ENCODE measurements at places on chromosomes 2 and 18.

DNA sequence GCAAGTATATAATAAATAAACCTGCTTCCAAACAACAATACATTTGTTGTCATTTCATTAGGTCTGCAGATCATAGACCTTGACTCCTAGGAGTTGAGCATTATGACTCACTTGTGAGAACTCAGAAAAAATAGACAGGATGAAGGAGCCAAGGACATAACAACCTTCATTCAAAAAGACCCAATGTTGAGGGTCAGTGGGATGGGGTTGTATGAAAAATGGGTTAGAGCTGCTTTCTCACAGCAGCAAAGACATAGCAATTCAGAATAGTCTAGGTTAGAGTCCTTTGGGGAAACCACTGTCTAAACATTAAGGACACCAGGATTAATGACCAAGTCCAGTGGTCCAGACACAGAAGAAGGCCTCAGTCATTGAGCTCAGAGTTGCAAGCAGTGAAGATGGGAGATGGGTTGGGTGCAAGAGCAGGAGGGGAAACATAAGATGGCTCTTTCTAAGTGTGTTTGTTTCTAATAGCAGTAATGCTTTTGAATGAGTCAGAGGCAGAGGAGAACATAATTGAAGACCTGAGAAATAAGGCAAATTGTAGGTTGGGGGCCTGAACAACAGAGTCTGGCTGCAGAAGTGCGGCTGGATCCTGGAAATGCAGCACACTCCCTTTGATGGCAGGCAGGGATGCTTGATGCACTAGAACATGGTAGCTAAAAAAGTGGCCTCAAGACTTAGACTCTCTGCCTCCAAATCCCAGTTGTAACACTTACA, 3.7 kb upstream of the SERPINB10 start:
- DNase-seq: no peak

- no peak for DNase-seq
These were observed 598.2 kb upstream of the KLHL29 start for GRCh38 chr2:22786817-22787216.

DNA sequence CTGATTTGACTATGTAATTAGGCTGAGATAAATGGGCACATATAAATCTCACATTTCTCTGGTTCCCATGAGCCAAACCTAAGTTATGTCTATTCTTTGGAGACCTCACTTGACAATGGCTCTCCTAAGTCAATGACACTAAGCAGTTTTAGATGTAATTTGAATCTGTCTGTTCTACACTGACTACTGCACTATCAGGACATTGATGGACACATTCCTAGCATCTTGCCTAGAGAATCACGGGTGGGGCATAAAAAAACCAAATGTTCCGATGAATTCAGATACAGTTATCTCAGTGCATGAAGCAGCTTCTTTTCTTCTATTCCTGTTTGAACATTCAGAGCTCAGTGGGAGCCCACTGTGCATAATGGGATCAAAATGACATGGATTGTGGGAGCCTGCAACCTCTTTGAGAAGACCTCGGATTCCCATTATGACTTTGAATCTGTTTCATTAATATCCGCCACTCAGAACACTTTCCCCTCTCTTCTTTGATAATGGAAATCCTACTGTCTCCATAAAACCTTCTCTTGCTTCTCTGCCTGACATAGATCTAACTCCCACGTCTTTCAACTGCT, 110.8 kb downstream of the FSHR start:
- no peak for DNase-seq

GRCh38 chr2:8604262-8604661, 77.6 kb upstream of the ID2 start:
- no peak for DNase-seq

DNA sequence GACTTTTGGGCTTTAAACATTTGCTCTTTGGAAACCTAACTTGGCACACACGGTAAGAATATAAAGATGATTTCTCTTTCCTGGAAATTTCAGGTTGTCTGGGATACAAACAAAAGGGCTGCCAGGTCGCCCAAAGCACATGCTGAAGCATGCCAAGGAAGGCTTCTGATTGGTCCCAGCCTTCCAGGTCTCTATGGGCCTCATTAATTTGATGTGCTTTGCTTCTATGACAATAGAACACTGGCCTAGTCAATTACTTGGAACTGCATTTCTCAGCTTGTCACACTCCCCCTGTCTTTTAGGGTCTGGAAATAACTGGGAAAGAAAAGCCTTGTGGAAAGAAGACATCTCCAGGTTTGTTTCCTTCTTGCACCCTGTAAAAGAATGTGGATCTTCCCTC, 228.9 kb downstream of the ADCYAP1 start:
- DNase-seq: no peak

- no peak for DNase-seq
These were observed 102.2 kb upstream of the TTC39C start for GRCh38 chr18:23912356-23912755.

DNA sequence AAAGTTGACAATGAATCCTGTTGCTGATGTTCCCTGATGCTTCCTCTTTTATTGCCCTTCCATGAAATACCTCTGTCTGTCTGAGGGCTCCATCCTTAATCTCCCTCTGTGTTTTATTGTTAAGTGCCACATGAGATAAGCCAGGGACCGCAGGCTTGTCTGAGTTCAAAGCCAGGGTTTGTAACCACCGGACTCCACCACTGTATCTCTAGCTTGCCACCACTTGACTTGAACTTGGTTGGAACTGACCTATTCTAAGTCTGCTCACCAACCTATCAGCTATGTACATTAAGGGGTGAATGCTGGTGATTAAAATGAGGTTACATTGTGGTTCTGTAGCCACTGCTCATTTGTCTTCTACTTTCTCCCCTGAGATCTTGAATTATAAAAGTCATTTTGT, 328.5 kb upstream of the ZEB2 start:
- no peak for DNase-seq

DNA sequence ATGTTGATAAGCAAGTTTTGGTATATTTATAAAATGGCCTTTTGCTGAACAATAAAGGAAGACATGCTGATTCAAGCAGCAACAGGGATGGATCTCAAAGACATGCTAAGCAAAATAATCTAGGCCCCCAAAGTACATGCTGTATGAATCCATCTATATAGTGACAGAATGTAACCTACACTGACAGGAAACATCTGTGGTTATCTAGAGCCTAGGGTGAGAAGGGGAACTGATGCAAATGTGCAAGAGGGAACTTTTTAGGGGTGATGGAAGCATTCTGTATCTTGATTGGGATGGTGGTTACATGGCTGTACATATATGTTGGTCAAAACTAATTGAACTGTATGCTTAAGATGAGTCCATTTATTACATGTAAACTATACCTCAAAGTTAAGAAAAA, 24.2 kb downstream of the CNRIP1 start:
- no peak for DNase-seq

- DNase-seq: no peak
These were observed 47.1 kb upstream of the MCFD2 start for GRCh38 chr2:46962751-46963150.

DNA sequence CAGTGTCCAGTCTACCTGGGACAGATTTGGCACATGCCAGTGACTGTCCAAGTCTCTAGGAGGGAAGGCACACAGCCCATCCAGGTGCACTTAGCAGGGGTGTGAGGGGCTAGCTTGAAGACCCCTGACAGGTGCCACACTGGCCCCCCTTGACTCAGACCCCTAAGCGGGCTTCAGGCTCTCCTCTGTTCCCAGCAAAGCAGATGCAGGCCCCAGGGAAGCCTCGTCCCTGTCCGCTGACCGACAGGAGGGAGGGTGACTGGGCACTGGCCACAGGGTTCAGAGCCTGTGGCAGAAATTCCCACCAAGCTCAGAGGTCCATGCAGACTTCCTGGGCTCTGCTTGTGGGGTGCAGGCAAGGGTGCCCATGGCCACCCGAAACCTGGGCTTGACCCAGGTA, 239.8 kb upstream of the MYT1L start:
- no peak for DNase-seq

GRCh38 chr2:8193686-8194615, 487.9 kb upstream of the ID2 start:
- DNase-seq: no peak

GRCh38 chr18:31736630-31737029, 24.1 kb downstream of the SLC25A52 start:
- peak; percentile 16 for DNase-seq

DNA sequence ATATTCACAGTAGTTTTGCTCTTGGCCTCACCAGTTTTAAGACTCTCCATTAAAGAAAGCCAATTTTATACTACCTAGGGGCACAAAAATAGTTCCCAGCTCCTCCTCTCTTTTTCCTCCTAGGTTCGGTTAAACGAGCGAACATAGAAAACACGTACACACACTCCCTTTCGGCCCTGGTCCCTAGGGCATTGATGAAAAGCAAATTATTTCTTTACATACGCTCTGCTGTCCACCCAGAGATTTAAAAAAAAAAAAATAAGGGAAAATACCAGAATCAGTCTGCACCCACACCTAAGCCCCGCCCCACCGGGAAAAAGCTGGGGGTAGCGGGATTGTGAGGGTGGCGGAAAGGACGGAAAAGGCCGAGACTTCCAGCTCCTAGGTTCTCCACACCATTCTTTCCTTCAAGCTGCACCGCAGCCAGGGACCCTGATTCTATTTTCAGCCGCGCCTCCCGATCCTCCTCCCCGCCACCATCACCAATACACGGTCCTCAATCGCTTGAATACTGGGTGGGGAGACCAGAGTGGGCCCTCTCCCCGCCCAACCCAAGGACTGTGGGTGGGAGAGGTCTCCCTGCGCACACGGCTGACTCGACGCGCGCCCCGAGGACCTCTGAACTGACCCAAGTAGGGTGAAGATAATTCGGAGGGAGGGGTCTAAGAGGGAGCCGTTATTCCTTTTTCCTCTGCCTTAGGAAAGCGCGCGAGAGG, 769 bp downstream of the ATF2 start:
- DNase-seq: no peak

- no peak for DNase-seq
These were observed 176.4 kb upstream of the TCF4 start for GRCh38 chr18:55764386-55764785.

DNA sequence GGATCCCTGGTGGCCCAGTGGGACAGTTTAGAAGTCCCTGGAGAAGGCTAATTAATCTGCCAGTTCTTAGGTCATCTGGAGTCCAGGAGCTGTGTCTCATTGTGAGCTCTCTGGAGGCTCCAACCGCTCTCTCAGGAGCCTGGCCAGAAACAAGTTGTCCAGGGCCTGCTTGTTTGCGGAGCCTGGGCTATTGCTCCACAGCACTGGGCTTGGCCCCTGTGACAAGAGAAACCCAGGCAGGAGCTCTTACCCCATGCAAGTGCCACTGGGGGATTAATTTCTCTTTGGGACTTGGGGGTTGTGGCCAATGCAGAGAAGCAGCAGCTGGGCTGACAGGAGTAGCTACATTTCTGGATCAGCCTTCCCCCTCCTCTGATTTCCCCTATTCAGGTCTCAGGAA, 24.5 kb upstream of the TNP1 start:
- DNase-seq: no peak

- no peak for DNase-seq
These were observed 59.4 kb downstream of the ADD2 start for GRCh38 chr2:70708376-70709199.

DNA sequence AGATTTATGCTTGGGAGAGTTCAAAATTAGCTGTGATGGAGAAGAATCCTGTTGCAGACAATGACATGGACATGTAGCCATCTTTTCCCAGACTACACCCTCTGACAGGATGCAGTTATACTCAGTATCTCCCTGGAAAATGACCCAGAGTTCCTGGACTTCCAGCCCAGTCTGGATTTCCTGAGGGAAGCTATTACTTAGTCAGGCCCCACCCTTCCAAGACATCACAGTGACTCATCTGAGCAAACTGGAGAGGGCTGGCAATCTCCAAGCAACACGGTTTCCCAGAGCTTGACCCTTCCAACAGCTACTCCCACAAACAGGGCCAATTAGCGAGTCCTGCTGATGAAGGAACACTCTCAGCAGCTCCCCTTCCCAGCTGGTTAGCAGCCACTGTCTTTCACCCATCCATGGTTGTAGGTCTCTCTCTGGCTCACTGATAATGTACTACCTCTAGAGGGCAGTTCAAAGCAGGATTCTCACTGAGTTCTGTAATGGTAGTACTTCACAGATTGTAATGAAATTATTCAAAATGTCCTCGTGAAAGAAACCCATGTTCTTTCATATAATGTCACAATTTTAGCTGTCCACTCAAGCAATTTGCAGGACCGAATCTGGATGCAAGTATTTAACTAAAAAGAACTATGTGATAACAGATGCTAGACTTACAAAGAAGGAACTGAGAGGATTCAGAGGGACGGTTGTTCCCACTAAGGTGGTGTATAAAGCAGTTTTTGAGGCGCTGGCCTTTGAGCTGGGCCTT, 110.2 kb downstream of the MDH1 start:
- no peak for DNase-seq

- DNase-seq: no peak
These were observed 83.0 kb upstream of the LTBP1 start for GRCh38 chr2:32863803-32864202.

DNA sequence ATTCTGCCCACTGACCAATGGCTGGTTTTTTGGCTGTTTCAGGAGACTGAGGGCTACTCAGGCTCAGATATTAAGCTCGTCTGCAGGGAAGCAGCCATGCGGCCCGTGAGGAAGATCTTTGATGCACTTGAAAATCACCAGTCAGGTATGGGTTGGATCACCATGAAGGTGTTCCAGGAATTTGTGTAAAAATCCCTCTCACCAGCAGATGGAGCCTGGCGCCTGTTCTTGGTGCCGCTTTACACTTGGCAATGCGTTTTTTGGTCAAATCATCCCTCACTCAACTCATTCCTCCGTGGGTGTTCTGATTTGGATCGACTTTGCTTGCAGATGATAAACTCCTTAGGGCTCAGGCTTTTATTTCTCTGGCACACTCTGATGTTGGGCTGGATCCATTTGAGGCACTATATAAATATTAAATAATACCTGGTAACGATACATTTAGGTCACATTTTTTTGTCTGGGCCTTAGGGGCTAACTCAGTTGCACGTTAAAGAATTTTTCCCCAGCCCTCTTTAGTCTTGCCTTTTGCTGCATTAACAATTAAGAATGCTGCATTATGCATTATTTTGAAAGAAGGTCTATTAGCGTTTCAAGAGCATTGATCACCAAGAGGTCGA, 50.0 kb downstream of the HDHD2 start:
- DNase-seq: no peak

- no peak for DNase-seq
These were observed 31.9 kb downstream of the SMAD7 start for GRCh38 chr18:48918660-48919456.

DNA sequence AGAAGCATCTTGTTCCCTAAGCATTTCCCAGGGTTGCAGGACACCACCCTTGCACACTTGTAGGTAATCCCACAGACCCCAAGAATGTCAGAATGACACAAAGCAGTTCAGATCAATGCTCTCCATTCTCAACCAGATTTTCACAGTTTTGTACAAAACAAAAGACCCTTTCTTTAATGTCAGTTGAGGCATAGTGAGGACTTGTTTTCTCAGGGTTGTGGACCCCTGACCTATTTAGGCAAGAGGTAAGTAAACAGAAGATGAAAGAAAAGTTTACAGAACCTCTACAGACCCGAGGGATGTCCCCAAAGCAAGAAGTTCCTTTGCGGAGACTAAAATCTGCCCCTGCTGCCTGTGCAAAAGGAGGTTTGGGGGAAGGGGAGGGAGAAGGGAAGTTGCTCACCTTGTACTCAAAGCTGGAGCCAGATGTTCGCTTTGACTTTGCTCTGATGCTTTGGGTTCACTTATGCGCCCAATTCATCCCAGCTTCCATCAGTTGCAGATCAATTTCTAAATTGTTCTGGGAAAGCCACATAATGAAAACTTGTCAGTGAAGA, 635.4 kb downstream of the EPHA4 start:
- no peak for DNase-seq

- DNase-seq: no peak
These were observed 497.2 kb downstream of the THSD7B start for GRCh38 chr2:137262594-137262993.
